ENCODE measurements at places on chromosomes 12 and 14.
A peak's percentile ranks its signal among the peaks of the same experiment; 100 is the strongest.

- DNase-seq, result no peak
These were observed 106.8 kb downstream of the PELI2 start for GRCh38 chr14:56224691-56225681.

DNA sequence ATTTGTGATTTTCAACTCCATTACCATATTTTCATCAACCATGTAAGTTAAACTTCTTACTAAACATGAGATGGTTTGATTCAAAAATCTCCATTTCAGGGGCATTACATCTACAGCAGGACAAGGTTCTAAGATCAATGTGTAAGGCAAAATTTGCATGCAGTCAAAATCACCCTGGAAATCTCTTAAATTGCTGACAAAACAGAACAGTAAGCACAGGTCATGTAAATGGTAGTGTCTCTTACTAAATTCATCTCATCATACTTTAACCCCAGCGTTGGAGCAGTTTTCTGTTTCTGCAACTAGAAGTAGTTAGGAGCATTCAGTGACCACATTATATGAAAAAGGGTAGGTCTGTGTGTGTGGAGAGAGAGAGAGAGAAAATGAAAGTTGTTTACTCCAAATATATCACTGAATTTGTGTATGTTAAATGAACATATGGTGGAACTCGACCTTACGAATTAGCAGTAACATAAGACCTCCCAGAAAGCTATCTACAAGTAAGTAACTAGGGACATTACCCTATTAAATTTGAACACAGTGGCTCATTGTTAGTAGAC is 227.5 kb downstream of the SSPN start:
- DNase-seq, result no peak

DNA sequence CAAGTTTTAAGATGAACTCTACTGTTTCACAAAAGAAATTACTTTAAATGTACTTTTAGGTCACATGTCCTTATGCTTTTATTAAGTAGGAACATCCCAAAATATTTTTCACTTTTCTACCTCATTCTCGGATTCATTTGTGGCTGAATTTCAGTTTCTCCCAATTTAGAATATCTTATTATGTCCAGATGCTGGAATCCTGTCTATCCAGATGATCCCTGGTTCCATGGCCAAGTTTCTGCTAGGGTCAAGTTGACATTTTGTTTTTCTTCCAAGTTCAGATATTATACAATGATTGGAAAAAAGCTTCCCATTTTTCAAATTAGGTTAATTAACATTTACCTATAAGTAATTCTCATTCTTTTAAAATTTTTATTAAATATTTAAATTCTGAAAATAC is 181.8 kb upstream of the SLC16A7 start:
- no peak for DNase-seq

DNA sequence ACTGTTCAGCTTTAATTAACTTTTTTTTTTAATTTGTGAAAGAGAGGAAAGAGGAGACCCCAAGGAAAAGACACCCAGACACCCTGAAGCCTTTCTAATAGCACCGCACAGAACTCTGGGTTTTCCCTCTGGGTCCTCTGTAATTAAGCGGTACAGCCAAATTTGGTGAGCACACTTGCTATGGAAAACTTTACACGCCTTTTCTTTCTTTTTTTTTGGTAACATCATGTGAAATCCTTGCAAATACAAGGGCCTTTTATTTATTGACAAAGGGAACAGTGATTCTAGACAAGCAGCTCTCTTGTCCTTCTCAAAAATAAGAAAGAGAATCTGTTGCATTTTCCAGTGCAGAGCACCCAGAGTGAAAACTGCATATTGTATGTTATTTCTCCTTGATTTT is 44.4 kb upstream of the CPM start:
- DNase-seq, result no peak

GRCh38 chr12:20128928-20129327 is 239.4 kb upstream of the PDE3A start:
- DNase-seq, result no peak

DNA sequence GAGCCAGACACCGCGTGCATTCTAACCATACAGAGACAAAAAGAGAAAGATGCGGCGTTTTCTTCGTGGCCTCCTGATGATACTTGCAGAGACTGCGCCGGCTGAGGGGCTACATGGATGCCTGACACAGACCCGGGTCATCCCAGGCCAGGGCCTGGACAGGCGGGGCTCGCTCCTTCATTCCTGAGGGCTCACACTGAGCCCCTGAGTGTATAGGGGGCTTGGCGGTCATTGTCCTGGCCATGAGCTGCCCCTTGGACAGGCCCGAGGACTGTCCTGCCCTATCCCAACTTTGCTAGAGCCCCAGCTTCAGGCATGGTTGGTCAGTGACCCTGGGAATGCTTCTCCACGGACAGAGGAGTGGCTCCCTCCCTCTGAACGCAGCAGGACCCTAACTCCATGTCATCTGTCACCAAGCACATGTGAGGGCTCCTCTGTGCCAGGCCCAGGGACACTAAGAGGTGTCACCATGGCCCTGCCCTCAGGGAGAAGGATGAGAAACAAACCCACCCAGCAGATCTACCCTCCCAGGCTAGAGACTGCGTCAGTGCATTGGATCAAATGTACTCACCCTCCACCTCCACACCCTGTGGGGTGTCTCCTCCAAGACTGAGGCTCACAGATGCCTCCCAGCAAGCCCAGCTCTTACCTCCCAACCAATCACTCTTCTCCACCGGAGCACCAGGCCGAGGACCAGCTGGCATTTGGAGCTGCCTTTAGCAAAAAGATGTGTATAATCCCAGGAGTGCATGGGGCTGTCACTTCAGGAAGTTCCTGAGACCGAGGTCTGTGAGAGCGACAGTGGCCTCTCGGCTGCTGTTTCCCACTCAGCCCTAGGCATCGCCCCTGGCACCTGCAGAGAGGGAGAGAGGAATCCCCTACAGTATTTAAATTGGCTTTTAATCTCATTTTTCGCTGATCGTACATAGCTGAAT is 102.7 kb downstream of the DICER1 start:
- no peak for DNase-seq

DNA sequence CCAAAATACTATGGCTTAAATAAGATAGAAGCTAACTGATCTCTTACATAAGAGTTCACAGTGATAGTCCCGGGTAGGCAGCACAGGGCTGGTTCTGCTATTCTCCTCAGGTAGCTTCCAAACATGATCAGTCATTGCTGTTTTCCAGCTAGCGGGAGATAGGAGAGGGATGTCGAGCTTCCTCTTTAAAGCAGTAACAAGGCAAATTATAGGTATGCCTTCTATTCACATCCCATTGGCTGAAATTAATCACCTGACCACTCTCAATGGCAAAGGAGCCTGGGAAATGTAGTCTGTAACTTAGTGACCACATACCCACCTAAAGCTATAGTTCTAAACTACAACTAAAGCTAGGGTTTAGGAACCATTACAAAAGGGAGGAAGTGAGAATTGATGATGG is 34.5 kb upstream of the VRK1 start:
- DNase-seq, result peak; percentile 67

GRCh38 chr12:66331814-66332213 is 29.5 kb downstream of the HELB start:
- DNase-seq, result no peak

GRCh38 chr14:77660754-77661153 is 44.3 kb upstream of the SPTLC2 start:
- no peak for DNase-seq

DNA sequence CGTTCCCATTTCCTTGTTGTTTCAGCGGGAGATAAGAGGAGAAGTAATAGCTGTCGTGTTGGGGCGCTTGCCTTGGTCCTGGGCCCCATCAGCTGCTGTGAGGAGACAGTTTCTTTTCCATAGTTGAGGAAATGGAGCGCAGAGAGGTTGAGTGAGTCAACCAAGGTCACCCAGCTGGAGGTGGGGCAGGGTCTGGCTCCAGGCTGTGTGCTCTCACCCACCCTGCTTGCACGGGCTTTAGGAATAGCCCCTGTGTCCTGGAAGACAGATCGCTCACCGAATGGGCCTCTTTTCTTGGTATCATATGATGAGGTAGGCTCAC is 165.7 kb upstream of the RTL1 start:
- no peak for DNase-seq

DNA sequence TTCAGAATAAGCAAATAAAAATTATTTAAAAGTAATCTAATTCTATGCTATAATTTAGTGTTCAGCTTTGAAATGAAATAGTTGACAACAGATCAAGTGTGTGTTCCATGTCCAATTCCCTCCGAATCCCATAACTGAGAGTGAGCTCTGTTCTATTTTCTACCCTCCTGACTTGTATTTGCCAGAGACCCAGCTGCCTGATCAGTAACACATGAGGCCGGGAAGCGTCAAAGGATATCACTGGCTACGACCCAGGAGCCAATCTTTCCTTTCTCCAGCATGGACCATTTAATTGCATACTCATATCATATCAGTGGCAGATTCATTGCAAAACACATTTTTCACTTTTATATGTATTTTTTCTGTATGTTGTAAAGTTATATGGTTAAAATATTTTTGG is 108.8 kb upstream of the TSPAN8 start:
- DNase-seq, result no peak
